ENCODE measurements at places on chromosomes 1 and 21. TPM values are rescaled to one million over a fixed set of nuclear protein-coding genes. Genes with fewer than 3 reads are reported as not detected.

DNA sequence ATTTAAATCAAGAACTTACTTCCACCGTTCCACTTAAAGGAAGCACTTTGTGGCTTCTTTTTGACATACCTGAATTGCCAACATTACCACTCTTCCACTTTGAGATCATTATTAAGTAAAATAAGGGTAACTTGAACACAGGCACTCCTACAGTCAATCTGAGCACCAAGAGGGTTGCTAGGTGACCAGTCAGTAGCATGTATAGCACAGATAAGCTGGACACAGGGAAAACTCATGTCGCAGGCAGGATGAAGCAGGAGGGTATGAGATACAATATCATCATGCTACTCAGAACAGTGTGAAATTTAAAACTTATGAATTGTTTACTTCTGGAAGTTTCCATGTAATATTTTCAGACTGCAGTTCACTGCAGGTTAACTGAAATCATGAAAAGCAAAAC lies 47.0 kb upstream of the RAP1GAP start:
- no peak for DNase-seq

DNA sequence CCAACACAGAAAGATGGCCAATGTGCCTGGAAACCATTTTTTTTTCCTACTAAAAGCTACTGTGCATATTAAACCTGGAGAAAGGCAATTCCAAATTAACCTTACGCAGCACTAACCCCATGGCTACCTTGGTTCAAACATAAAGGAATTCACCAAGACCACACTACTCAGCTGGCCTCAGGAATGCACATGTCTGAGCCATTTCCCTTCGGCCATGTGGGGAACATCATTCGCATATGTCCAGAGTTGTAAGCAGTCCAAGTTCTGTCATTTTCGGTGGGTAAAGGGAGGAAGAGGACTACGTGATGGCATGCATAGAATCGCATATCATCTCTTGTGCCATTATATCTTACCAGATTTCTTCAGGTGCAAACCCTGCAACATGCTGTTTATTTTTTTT lies 175.4 kb downstream of the NTMT2 start:
- no peak for DNase-seq

- no peak for DNase-seq
Observed at GRCh38 chr1:39529901-39530535, 38.6 kb downstream of the BMP8A start.

GRCh38 chr1:241924080-241924808 lies 33.3 kb upstream of the BECN2 start:
- no peak for DNase-seq

DNA sequence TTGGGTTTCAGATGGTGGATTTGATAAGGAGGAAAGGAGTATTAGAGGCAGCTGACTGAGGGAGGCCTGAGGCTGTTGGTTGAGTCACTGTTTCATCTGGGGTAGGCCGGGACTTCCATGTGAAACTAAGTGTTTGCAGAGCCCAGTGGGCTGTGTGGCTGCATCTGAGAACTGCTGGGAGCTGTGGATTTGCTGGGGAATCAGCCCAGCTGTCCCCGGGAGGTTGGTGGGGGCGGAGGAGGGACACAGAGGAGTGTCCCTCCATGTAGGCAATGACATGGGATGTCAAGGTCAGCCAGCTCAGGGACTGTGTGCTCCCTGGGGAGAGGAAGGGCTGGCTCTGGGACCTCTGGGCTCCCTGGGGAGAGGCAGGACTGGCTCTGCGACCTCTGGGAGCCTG lies 36.4 kb downstream of the SLC2A7 start:
- DNase-seq, result no peak

DNA sequence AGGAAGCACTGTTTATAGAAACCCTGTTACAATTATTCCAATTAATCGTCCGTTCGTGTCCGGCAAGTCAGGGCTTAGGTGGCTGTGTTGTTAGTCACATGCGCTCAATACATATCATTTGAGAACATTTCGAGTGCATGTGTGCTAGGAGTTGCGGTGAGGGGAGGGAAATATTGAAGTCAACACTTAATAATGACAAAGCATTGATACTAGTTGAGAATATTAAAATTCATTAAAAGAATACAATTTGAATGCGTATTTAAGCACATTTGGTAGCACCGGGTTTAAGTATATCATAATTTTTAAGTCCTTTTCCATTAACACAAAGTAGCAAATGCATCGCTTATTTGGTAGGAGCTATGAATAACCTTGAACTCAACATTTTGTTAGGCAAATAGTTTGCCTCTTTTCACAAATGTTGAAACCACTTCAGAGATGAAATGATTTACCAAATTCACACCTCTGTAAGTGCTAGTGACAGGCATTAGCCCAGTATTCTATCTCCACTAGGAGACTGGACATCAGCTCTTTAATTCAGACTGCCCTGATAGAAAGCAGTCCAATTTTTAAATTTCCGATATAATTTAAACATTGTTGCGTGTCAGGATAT lies 1.1 kb upstream of the SERBP1 start:
- no peak for DNase-seq

DNA sequence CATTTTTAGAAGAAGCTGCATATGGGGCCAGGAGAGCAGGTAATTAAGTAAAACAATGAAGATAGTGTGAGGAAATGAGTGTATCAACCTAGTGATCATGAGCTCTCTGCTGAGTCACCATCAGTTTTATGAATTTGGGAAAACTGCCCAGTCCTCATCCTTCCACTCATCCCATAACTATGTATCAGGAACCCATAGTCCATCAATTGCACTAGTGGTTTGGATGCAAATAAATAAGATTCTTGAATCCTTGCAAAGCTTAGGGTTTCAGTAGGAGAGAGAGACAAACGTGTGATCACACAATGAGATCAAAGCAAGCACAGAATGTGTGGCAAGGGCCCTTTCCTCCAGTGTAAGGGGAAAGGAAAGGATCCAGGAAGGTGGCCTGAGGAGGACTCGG lies 145.6 kb downstream of the ZZZ3 start:
- DNase-seq, result no peak

DNA sequence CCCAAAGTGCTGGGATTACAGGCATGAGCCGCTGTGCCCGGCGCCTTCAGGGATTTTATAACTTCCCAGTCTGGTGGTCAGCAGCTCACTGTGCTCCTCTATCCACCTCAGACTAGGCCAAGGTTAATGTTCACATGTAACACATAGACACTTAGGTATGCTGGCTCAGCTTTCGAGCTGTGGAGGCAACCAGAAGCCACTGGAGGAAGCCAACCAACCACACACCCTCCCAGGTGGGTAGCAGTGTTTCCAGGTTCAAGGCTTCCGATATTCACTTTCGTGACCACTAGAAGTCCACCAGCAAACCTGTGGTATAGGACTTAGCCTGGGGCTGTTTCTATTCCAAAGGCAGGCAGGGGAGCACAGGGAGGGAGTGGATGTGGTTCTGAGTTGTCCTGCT lies 255.9 kb upstream of the KIAA0040 start:
- DNase-seq, result no peak

DNA sequence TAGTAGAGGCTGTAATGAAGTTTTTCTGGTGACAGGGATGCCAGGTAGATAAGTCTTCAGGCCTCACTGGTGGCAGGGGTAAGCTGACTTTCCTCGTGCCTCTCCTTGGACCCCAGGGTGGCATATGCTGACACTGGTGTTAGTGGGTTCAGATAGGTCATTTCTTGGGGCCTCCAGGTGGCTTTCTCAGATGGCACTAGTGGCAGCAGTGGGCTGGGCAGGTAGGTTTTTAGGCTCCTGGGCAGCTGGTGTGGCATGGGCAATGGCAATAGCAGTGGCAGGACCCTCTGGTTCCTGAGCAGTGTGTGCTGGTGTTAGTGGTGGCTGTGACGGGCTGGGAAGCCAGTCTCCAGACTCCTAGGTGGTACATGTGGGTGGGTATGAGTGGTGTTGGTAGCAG lies 140.3 kb downstream of the PTBP2 start:
- DNase-seq, result no peak

DNA sequence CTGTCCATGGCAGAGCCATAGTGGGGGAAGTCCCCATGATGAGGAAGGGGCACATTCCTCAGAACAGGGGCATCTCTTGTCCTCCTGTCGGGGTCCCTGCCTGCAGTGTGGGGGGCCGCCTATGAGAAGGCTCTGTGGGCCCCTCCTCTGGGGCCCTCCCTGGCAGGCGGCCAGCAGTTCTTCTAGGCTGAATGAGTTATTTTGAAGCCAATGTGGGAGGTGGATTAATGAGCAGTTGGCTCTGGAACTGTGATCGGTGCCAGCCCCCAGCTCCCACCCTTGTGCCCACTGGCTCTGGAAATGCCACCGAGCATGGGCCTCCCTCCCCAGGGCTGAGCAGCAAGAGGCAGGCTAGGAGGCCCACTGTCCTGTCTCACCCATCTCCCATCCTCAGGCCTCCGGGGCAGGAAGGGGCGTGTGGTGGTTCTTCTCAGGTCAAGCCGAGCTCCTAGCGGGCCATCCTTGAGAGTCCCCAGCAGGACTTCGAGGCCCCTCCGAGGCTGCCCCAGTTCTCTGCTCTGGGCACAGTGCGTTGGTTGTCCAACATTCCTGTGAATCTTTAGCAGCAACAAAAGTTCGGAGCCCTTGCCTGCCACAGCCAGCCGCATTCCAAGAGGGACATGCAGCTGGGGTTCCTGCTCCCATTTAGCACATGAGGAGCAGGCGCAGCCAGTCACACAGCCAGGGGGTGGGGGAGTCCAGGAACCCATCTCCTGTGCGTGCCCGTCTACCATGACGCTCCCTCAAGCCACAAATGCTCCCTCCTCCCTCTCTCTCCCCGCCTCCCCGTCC lies 57.2 kb downstream of the EDN2 start:
- no peak for DNase-seq

DNA sequence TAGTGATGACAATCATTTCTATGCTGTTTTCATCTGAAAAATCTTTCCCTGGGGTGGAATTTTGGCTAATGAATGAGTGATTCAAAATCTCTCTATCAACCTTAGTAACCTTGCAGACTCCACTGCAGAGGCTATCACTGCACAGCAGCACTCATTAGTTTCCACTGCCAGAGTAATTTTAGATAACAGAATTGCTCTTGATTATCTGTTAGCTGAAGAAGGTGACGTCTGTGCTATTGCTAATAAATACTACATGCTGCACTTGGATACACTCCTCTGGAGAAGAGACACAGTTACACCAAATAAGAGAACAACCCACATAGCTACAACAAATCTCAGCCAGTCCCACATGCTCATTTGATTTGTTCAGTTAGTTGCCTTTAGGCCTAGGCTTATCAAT lies 1348.4 kb downstream of the NCAM2 start:
- no peak for DNase-seq

DNA sequence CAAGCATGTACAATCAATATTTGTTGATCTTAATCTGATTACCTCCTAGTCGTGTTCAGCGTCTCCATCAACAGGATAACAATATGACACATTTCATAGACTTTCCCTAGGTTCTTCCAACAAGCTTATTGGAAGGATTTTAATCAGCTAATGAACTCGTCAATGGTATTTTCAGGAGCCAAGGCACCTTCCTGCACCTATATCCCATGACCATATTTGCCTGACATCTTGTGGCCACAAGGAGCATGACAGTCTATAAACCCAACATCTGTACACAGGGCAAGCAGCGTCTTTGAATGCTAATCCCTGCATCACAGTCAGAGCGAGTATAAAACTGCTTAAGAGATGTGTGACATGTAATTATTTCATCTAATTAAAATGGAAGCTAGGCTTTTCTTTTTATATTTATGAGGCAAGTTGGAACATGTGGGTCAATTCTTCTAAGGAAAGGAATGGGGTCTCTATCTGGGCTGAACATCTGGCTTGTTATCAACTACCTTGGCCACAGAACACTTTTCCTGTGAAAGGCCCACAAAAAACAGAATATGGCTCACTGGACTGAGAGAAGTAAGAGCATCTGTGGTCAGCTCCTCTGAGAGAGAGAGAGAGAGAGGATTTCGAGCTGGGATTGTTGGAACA lies 388.8 kb downstream of the NTNG1 start:
- DNase-seq, result no peak

DNA sequence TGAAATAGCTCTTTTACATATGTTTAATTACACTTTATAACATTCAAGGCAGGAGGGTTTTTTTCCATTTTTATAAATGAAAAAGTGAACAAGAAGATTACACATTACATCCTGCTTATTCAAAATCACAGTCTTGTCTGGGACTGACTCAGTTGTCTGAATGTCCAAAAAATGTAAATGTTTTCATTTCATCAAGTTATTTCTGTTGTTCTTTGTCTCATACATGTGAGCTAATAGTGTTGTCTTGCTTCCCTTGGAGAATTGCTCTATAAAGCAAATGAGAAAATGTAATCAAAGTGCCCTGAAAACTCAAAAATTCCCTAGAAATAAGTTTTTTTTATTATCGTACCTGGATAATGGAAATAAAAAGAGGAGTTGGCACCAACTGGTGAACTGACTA lies 242.9 kb downstream of the GRIK1 start:
- no peak for DNase-seq

DNA sequence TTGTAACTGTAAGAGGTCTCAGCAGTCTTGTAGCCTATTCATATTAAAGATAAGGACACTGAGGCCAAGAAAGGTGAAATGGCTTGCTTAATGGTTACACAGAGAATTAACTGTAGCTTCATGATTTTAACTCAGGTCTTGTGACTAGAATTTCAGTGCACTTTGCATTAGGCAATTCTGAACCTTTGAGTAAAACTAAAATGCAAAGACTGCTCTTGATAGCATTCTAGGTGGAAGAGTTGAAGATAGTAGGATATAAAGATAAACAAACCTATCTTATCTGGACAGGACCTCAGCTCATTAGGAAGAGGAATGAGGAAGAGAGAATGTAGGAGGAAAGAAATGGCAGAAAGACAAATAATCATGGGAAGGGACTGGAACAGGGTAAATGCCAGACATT lies 68.6 kb upstream of the RGL1 start:
- no peak for DNase-seq

- peak; percentile 61 for DNase-seq
Observed at GRCh38 chr21:32770871-32771523, 558 bp downstream of the PAXBP1 start.

- peak; percentile 52 for DNase-seq
Observed at GRCh38 chr1:33099290-33100118, 18.6 kb downstream of the AZIN2 start.

GRCh38 chr1:37239225-37239740 lies 205.0 kb upstream of the GRIK3 start:
- DNase-seq, result no peak

DNA sequence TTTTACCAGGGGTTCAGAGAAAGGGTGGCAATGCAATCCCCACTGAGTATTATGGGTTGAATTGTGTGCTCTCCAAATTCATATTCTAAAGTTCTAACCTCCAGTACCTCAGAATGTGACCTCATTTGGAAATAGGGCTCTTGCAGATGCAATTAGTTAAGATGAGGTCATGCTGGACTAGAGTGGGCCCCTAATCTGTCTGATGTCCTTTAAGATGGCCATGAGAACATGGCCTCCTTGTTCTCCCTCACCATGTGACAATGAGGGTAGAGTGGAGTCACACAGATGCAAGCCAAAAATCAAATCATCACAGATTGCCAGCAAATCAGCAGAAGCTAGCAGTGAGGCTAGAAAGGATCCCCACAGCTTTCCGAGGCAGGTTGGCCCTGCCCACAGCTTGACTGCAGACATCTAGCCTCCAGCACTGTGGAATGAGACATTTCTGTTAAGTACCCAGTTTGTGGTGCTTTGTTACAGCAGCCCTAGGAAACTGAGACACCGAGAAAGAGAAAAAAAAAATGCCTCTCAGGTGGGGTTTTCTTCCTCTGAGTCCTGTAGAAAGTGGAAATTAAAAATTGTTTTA lies 25.5 kb upstream of the CREG1 start:
- no peak for DNase-seq

- DNase-seq, result no peak
Observed at GRCh38 chr1:116923421-116923820, 13.7 kb downstream of the PTGFRN start.

The MOV10 gene
- polyA plus RNA-seq, result 57.3 TPM

The CNKSR1 gene
- polyA plus RNA-seq, result 20.9 TPM

The S100B gene
- 0.47 TPM for polyA plus RNA-seq

The CCDC27 gene
- polyA plus RNA-seq, result 0.15 TPM

The CD84 gene
- not detected for polyA plus RNA-seq

The SLC6A9 gene
- 34.5 TPM for polyA plus RNA-seq

The ALPL gene
- 362 TPM for polyA plus RNA-seq

The DCST1 gene
- 0.03 TPM for polyA plus RNA-seq
